Stimulated activated CD4-positive, alpha-beta T cell treated with anti-CD3 and anti-CD28 coated beads, Interleukin-1b, Interleukin-23, amount 100 ng/mL, for 24 hours (primary cell): ENCODE measurements at places on chromosomes 3 and 15.

- DNase-seq: no peak
These were observed 93.6 kb downstream of the SCN11A start for GRCh38 chr3:38958026-38958720.

DNA sequence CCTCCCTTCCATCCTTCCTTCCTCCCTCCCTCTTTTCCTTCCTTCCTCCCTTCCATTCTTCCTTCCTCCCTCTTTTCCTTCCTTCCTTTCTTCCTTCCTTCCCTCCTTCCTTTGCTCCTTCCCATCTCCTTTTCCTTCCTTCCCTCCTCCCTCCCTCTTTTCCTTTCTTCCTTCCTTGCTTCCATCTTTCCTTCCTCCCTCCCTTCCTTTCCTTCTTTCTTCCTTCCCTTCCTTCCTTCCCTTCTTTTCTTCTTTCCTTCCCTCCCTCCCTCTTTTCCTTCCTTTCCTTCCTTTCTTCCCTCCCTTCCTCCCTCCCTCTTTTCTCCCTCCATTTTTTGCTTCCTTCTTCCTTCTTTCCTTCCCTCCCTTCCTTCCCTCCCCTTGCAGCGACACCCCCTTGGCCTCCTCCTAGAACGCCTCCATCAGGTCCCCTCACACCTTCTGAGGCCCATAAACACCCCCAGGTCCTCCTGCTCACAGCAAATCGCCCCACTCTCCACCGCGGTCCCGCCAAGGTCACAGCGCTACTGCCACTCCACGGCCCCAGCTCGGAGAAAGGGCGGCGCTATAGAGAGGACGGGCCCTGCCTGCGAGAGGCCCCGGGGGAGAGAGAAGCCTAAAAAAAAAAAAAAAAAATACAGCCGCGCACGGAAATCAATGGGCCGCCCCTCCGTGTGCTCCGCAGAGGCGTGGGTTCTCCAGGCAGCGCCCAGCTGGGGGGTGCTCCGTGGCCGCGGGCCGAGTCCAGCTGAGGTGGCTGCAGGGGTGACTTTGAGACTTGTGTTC, 328.2 kb downstream of the OCA2 start:
- no peak for DNase-seq

GRCh38 chr3:190019844-190020243, 100.9 kb downstream of the P3H2 start:
- DNase-seq: no peak

GRCh38 chr15:84714821-84715220, 1.1 kb downstream of the SEC11A start:
- DNase-seq: no peak

DNA sequence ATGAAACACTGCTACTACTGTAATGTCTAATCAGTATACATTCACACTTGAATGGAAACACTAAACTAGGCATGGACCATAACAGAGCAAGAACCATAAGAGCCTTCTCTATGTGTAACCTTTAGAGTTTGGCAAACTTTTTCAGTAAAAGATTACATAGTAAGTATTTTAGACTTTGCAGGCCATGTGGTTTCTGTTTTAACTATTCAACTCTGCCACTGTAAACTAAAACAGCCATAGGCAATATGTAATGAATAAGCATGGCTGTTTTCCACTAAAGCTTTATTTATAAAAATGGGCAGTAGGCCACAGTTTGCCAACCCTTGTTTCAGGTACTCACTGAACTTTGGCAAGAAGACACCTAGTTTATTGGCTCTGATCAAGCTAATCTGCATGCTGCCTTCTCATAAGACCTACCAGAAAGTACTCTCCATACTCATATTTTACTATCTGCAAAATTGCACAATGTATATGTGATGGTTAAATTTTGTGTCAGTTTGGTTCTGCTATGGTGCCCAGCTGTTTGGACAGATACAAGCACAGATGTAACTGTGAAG, 46.0 kb downstream of the UACA start:
- no peak for DNase-seq

- DNase-seq: no peak
These were observed 88.0 kb downstream of the HMG20A start for GRCh38 chr15:77508541-77509243.

DNA sequence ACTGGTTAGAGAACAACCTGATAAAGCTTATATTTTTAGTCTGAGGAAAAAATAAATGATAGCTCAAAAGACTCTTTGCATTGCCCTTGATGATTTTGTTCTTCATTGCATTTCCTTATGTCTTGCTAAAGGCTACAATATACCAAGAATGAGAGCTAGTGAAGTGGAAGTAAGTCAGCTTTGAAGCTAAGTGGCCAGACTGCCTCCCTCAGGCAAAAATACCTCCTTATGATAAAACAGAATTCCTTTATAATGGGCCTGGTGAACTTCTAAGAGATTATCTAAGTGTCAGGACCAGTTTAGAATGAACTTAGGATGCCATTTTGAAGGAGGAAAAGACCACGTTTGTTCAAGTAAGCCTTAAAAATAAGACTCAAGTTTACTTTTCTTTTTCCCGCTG, 678.4 kb downstream of the ROBO2 start:
- no peak for DNase-seq

DNA sequence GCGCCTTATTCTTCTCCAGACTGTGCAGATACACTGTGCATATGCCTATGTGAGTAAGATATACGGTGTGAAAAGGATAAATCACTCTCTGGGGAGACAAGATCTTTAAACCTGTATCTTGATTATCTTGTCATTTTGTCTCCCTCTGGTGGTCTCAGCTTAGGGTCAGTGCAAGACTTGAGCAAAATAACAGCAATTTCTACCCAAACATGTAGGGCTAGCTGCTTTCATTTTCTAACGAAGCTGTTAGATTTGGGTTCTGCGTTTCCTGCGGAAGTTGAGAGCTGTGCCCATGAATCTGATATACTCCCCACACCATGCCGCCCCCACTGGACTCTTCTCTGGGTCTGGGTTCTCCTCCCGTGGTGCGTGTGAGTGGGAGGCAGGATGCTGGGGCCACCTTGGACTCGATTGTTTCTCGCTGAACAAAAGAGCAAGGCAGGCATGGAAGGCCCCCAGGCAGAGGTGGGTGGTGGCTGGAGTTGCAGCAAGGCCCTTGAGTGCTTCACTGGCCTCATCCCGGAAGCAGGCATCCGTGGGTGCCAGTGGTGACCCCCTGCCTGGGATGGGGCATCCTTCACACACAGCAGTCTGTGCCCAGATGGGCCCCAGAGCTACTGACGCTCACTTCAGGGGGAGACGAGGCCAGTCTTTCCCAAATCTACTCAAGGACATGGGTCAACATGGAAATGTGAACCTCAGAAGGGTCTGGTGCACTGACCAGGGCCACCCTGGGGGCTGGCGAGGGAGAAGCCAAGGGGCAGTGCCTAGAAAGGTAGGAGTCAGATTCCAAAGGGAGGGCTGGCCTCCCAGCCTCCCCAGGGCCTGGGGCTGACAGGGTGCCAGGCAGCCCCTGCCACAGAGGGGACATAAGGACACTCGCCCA, 179.6 kb downstream of the NSMCE3 start:
- no peak for DNase-seq

- DNase-seq: no peak
These were observed 108.9 kb upstream of the KLF13 start for GRCh38 chr15:31217566-31218270.

- DNase-seq: no peak
These were observed 50.2 kb downstream of the CHDH start for GRCh38 chr3:53795789-53796560.

GRCh38 chr3:97720417-97720816, 44.1 kb upstream of the ARL6 start:
- no peak for DNase-seq

- DNase-seq: no peak
These were observed 7.2 kb downstream of the FAH start for GRCh38 chr15:80159811-80160569.

GRCh38 chr3:71241981-71242560, 341.5 kb downstream of the FOXP1 start:
- no peak for DNase-seq

DNA sequence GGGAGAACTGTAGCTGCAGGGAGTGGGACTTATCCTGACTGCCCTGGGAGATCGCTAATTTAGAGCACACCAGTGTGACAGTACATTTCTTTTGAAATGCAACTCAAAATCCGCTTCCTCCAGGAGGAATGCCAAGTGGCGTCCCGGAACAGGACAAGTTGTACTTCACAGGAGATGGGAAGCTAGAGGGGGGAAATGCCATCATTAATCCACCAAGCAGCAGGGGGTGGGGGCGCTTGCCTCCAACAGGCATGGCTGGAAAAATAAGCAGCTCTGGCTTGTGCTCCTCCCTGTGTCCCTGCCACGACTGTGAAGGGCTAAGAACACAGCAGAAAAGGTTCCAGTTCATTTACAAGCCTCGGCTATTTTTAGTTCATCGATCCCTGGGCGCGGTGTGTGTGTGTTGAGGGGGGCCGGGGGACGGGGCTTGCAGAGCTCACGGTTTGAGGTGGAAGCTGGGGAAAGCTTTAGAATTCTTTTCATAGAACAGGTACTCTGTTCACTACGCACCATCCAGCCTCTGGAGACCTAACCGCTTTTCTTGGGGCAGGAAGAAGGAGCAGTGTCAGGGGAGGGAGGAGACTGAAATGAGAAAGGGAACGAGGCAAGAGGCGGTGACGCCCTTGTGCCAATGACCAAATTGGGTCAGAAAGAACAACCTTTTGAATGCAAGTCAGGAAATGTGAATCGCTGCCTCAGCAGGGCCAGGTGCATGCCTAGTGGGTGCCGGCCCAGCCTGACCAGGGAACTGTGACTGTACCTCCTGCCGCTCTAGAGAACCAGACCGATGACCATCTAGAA, 51.8 kb upstream of the DGKG start:
- no peak for DNase-seq

GRCh38 chr3:23620638-23621015, 185.1 kb upstream of the UBE2E1 start:
- no peak for DNase-seq

DNA sequence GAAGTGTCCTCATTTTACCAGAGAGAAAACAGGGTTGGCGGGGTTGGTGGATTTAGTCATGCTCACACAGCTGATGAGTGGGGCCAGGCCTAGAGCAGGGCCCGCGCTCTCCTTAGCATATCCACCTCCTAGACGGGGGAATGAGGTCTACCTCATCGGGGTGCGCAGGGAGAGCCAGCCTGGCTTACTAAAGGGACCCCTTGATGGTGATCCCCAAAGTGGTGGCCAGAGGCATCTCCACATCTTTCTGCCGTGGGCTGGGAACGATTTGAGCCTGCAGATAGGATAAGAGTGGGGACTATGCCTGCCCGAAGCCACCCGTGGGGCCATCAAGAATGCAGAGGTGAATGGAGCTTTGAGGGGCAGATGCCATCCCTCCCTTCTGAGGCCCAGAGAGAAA, 69.4 kb downstream of the UMPS start:
- no peak for DNase-seq

GRCh38 chr15:80906159-80906766, 83.4 kb downstream of the MESD start:
- DNase-seq: no peak

GRCh38 chr15:35444557-35445204, 101.3 kb downstream of the DPH6 start:
- DNase-seq: no peak

DNA sequence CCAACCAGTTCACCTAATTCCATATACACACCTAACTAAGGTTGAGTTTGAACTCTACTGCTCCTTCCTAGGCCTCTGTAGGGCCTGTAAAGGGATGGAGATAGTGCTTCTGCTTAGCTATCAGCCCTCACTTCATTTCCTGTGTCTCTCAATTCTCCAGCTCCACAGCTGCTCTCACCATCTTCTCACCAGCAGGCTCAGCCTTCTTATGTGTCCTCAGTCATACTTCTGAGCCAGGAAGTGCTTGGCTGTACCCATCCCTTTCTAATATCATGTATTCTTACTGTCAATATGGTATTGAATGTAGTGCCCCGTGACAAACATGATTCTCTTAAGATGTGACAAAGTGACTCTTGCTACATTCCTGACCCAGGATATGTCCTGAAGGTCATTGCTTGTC, 116.9 kb downstream of the SLC9A9 start:
- no peak for DNase-seq

GRCh38 chr3:11915621-11916424, 69.1 kb upstream of the TAMM41 start:
- no peak for DNase-seq

DNA sequence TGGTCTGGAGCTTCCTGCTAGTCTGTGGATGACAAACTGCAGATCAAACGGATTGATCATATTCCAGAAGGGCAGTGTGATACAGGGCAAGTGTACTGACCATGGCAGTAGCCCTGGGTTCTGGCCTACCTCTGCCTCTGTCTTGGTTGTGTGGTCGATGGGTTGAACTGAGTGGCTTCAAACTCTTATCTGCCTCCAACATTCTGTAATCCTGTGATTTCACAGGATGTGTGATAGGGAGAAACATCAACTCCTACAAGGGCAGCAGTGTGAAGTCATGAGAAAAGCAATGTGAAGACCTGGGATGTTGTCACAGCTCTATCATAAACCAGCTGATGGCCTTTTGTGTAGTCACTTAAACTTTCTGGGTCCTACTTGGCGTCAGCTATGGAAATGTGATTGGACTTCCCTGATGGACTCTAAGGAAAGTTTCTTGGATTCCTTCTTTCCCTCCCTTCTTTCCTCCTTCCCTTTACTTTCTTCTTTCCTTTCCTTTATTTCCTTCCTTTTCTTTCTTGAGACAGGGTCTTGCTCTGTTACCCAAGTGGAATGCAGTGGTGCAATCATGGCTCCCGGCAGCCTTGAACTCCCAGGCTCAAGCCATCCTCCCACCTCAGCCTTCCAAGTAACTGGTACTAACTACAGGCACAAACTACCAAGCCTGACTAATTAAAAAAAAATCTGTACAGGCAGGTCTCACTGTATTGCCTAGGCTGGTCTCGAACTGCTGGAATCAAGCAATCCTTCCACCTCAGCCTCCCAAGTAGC, 114.8 kb downstream of the BBX start:
- no peak for DNase-seq

GRCh38 chr3:88918841-88919240, 188.6 kb upstream of the EPHA3 start:
- no peak for DNase-seq
